ENCODE measurements at places on chromosomes 11 and 22.

- no peak for DNase-seq
These were observed 1309.6 kb upstream of the RAG2 start for GRCh38 chr11:37907436-37908218.

DNA sequence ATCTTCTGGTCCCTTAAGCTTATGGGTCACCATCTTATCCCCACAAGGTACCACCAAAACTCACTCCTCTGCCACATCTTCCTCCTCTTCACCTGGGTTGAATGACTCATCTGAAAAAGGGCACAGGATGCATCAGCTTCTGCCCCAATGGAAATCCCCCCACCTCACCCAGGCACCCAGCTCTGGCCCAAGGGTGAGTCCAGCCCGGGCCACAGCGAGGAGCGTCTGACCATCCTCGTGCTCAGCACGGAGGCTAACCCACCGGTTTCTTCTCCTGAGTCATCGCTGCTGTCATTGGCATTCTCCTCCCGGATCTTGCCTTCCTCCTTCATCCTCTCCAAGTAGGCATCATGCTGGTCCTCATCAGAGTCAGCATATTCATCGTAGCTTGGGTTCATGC lies 5.3 kb upstream of the TNKS1BP1 start:
- no peak for DNase-seq

GRCh38 chr11:18313965-18314763 lies 7.8 kb downstream of the HPS5 start:
- no peak for DNase-seq

- DNase-seq: peak; percentile 75
These were observed 45.3 kb downstream of the PC start for GRCh38 chr11:66912911-66913310.

DNA sequence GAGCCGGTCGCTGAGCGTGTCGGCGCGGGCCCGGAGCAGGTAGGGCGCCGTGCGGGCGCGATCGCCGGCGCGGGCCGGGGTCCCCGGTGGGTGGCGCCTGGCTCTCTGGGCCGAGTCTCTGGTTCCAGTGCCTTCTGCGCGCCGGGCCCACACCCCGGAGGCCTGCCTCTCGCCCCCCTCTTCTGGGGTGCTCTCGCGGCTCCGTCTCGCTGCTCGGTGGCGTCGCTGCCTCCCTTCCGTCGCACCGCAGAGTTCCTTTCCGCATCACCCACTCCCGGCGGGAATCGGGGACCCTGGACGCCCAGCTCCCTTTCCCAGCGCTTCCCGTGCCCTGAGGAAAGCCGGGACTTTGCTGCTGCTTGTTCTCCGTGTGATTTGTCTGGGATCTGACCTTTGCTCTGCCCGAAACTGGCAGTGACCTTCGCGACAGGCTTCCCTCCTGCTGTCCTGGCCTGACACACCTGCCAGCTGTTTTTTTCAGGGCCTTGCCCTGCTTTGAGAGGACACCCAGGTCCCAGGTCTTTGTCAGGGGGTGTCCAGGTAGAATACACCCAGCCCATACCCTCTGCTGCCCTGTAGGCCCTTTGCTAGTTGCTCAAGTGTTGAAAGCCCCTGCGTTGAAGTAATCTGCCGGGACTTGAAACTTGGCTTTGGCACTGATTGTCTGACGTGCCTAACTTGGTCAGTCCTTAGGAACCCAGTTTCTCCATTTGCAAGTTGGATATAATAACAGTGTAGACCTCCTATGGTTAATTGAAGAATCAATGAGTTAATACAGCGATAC lies 711 bp downstream of the FDX1 start:
- DNase-seq: peak; percentile 12

DNA sequence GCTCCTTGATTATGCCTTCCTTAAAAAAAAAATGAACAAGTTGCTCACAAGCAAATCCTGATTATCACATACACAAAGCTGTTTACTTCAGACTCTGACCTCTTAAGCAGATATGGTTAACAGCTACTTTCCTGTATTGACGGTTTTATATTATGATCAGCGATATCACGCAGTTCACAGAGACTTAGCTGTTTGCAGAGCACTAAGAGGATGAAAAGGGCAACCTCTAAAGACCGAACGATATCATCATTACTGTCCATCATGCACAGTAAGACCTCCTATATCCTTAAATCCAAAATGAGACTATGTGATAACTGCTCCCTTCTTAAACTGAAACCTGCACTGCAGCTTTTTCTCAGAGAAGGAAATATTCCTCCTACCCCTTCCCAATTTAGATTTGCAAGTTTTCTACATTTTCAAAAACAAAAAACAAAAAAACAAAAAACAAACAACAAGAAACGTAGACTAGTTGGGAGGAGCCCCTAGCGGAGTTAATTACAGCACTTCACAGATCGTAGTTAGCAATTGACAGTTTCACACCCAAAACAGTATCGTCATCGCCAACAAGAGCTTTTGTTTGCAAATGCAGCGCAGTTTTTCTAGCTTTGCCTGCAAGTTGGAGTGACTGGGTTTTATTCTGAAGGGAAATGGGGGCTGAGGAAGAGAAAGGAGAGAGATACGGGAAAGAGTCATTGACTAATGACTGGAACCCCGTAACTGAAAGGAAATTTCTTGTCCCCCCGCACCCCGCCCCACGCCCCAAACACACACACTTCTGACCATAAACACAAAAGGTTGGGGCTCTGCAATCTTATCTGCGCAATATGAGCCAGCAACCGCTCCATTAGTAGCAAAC lies 1.2 kb downstream of the DDX6 start:
- DNase-seq: peak; percentile 26

DNA sequence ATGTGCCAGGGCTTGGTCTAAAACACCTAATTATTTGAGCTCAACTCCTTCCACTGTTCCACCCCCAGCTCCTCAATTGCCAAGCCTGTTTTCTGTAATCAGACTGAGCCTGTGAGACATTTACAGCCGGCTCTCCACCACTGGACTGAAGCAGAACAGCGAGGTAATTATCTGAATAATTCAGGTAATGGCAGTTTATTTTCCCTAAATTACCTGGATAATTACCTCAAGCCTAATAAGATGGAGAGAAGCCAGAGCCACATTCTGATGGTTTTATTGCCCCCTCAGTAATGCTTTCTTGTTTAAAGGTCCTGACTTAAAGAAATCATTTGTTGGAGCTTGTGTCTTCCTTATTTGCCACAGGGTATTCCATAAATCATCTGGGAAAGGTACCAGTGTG lies 64.2 kb downstream of the FZD4 start:
- no peak for DNase-seq

DNA sequence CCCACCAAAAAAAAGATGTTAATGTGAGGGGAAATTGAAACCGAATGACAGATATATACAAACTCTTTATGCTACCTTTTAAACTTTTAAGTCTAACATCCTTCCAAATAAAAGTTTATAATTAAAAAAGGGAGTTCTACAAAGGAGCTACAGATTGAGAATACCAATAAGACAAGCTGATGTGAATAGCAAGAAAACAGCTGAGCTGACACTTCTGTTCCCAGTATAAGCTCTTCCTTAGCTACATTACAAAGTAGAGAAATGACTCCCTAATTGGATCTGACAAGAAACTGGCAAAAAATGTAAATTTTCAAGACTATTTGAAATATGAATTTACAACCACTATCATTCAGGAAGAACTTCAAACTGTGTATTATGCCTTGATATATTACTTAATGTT lies 294.6 kb upstream of the SYN3 start:
- DNase-seq: no peak

- DNase-seq: no peak
These were observed 8.5 kb downstream of the PCNX3 start for GRCh38 chr11:65623852-65624616.

DNA sequence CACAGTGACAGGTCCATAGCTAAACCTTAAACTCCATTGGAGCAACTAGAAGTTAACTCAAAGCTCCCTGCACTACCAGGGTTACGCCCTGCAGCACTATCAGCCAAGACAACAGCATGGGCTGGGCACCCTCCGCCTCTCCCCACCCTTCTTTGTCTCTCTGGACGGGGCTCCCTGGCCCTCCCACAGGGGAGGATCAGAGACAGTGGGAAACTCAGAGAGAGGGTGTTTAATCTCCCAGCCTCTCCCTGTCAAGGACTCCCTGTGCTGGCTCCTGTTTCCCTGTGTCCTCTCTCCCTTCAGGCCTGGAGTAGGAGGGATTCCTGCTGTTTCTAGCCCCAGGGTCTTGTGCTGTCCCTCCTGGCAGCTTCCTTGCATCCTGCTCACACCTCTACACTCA lies 56.9 kb upstream of the CSNK2A3 start:
- DNase-seq: no peak

GRCh38 chr11:116646191-116646590 lies 126.6 kb downstream of the BUD13 start:
- DNase-seq: no peak

- DNase-seq: no peak
These were observed 684.9 kb upstream of the CCDC90B start for GRCh38 chr11:83971063-83971462.

GRCh38 chr11:66172146-66172545 lies 96.3 kb upstream of the RAB1B start:
- no peak for DNase-seq

DNA sequence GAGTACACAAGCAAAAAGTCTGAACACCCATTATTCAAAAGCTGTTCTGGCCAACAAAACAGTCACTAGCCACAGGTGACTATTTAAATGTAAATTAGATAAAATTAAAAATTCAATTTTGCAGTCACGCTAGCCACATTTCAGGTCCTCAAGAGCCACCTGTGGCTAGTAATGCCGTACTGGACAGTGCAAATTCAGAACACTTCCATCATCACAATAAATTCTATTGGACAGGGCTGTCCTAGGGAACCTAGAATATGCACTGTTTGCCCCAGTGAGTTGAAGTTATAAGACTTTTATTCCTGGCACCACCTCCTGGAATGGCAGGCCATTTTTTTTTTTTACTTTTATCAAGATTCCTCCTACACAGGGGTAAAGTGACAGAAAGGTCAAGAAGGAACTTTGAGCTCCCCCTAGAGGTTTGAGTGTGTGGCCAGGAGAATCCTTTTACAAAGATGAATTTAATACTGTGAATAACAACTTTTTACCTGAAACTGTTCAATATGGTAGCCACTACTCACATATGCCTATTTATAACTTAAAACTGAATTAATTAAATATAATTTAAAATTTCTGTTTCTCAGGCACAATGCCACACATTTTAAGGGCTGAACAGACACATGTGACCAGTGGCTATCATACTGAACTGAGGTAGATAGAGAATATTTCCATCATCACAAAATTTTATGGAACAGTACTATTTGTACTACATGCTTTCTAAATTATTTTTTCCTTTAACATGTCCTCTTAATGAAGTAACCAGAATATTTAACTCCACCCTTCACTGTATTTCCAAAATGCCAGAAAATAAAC lies 6.5 kb downstream of the MSANTD2 start:
- peak; percentile 74 for DNase-seq

GRCh38 chr11:86245369-86246292 lies 1.1 kb downstream of the EED start:
- peak; percentile 48 for DNase-seq

GRCh38 chr22:42172773-42173172 lies 42.2 kb upstream of the CYP2D6 start:
- DNase-seq: no peak

- no peak for DNase-seq
These were observed 53.1 kb downstream of the THAP12 start for GRCh38 chr11:76327756-76328388.

DNA sequence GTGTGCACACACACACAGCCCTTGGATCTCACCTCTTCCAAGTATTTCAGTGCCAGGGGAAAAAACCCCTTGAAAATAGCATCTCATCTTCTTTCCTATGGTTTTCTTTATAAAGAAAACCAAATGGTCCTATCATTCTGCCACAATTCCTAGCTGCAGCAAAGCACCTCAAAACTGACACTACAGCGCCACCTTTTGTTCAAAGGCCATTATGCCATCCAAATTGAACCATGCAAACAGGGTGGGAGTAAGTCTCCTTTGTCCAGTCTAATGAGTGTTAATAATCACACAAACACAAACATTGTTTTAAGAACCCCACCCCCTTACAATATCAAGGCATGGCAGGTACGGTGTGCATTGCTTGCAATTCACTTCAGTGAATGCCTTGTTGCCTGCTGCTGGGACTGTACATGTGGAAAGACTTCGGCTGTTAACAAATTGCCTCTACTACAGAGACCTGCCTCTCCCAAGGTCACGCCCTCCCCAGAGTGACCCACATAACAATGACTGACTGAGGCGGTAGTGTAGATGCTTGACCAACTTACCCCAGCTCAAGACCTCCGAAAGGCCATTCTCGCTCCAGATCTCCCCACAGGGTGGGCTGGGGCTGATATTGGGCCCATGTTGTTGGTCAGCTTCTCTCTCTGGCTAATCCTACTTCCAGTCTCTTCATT lies 31.7 kb downstream of the FAM181B start:
- peak; percentile 74 for DNase-seq

DNA sequence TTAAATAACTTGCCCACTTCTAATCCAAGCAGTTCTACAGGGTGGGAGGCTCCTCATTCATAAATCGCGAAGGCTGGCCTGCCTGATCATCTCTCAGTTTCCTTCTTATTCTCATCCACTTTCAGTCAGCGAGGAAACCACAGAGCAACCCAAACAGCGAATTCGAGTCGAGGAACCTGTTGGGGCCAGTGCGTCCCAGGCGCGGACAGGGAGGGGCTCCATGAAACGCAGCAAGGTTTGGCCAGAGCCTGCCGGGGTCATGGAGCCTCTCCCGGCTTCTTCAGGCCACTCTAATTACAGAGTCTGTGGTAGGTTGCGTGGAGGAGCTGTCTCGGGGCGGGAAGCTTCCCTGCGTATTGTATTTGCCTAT lies 741 bp upstream of the NAV2 start:
- peak; percentile 72 for DNase-seq

DNA sequence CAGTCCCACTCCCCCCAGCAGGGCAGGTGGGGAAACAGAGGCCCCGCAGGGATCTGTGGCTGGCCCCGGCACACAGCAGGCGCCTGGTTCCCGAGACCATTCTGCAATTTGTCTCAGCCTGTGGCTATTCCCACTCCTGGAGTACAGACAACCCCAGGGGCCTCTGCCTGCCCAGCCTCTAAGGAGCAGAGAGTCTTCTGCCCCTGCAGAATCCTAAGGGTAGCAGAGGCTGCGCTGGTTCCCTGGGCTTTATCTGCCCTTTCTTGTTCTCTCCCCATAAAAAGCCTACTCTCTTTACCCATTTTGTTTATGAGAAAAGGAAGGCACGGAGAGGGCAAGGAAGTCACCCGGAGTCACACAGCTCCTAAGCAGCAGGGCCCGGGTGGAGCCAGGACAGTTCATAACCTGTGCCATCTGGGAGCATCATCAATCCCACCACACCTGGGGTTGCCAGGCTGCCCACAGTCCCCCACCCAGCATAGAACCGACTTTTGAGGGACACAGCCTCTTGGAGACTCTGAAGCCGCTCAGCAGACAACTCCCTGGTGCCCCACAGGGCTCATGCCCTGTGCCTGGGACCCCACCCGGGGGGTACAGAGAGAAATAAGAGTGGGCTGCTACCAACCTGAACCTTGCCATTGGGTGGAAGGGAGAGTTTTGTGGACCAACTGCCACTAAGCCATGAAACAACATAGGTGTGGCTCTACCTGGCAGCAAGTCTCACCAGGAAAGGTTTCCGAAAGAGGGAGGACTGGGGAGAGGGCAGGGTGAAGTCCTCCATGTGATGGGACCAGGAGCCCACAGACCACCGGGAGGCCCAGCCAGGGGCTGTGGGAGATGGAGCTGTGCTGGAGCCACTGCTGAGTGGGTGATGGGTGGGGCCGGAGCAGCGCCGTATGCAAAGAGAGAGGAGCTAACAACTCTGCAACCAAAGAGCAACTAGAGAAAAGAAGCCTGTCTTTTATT lies 17.2 kb upstream of the LINC01488 start:
- no peak for DNase-seq

GRCh38 chr11:62054081-62054480 lies 69.7 kb upstream of the INCENP start:
- no peak for DNase-seq

Data from neural progenitor cell (in vitro differentiated cells).